ENCODE measurements at places on chromosomes 4 and X.

GRCh38 chrX:152943826-152944225 lies 46.0 kb downstream of the ZNF185 start:
- DNase-seq, result no peak

GRCh38 chrX:153926552-153926857 lies 441 bp upstream of the ARHGAP4 start:
- no peak for DNase-seq

- no peak for DNase-seq
These were observed 69.3 kb upstream of the HMX1 start for GRCh38 chr4:8940792-8941491.

GRCh38 chr4:13449590-13449989 lies 34.5 kb downstream of the RAB28 start:
- DNase-seq, result no peak

DNA sequence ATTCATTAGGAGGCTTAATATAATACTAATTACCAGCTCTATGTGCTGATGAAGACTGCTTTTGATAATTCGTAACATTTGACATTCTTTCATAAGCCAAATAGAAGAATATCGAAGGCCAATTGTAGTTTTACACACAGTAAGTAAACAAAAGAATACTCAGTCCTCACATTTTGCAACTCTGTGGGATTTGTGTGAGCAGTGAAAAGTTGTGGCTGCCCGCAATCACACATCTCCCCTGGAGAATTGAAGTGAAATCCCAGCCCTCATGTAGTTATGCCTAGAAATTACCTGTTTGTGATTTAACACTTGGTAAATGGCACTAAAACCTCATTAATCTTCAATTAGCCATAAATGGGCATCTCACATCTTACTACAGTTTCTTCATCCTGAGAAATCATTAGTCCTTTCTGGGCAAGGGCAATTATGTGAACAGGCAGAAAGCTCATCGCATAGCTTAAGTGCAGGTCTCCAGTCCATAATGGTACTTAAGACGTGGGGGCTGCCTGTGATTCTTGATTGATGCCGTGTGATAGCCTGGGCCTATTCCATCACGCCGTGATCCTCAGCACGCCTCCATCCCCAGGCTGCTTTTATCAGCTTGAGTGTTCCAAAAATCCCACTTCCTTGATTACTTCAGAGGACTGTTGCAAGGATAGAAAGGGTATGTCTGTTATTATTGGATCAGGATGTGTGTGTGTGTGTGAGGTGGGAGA lies 97.9 kb upstream of the METTL14 start:
- no peak for DNase-seq

DNA sequence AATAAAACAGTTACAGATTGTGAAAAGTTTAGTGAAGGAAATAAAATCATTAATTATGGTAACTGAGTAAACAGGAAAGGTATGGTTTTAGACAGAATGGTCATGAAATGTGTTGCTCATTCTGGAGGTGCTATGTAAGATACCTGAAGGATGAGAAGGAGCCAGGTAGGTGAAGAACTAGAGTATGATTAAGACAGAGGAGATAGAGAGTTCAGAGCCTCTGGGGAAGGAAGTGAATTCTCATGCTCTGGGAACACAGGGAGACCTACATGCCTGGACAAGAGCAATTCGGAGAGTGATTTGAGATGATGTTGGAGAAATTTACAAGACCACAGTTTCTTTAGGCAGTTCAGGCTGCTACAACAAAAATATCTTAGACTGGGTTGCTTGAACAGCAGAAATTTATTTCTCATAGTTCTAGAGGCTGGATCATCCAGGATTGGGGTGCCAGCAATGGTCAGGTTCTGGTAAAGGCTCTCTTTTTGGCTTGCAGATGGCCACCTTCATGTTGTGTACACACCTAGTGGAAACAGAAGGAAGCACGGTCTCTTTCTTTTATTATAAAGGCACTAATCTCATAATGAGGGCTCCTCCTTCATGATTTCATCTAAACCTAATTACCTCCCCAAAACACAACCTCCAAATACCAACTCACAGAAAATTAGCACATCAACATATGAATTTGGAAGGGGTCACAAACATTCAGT lies 1416.1 kb downstream of the PCDH7 start:
- DNase-seq, result no peak

DNA sequence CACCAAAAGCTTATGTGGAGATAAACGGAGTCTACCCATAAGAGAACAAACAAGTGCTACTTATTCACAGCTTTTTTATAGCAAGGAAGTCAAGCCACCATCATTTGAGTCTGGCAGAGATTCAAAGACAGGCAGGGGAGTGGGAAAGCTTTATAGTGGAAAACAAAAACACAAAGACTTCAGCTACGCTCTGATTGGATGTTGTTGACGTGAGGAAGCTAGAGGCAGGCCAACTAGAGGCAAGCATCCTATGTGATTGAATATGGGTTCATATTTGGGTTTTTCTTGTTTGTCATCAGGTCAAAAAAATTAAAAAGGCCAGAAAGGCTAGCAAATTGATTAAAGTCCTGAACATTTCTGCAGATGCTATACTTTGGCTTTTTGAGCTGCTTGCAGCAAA lies 719 bp upstream of the TCEAL4 start:
- no peak for DNase-seq

- DNase-seq, result no peak
These were observed 121.2 kb upstream of the GRPR start for GRCh38 chrX:16002185-16002584.

DNA sequence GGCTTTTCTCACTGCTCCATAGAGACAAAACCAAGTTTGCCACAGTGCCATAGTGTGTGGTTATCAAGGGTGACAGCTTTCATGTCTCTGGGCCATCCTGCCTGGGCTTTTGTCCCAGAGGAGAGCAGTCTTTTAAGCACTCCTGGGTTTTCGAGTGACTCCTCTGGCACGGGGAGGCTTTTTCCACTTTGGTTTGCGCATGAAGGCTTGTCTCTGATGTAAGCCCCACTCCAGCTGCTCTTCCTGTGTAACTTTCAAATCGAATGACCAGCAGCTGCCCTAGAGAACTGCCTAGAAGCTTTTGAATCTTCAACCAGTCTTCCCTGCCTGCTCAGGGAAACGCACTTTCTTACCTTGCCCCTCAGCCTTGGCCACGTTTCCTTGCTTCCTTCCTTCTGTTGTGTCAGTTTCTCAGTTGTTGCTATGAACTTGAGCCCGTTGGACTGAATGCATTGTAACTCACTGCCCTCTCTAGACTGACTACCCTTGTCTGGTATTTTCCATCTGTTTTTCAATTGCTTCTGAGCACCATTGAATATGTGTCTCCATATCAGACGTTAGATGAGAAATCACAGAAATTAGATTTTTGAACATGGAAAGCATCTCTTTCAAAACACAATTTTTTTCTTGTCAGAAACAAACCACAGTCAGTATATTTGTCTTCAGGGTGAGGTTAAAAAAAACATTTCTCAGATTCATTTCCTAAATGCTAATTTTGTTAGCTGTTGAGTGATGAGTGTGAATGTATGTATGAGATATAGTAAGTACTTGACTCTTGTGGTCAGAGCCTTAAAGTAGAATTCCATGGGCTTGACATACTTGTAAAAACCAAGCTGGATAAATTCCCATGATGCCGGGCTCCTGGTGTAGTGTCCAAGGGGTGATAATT lies 45.3 kb downstream of the SLC9A6 start:
- no peak for DNase-seq

DNA sequence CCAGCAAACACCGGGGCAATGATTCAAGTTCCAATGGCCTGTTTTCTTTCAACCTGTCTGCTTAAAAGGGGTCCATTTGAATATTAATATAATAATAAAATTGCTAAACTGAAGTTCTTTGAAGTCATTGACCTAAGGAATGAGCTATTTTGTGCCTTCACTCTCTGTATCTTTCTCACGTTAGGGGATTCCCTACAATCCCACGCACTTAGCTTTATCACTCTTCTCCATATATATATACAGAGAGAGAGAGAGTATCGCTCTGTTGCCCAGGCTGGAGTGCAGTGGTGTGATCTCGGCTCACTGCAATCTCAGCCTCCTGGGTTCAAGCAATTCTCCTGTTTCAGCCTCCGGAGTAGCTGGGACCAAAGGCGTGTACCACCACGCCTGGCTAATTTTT lies 83.9 kb upstream of the NWD2 start:
- no peak for DNase-seq

- no peak for DNase-seq
These were observed 160.5 kb downstream of the TBX22 start for GRCh38 chrX:80174925-80175574.

- DNase-seq, result no peak
These were observed 32.8 kb downstream of the STBD1 start for GRCh38 chr4:76339364-76339763.

DNA sequence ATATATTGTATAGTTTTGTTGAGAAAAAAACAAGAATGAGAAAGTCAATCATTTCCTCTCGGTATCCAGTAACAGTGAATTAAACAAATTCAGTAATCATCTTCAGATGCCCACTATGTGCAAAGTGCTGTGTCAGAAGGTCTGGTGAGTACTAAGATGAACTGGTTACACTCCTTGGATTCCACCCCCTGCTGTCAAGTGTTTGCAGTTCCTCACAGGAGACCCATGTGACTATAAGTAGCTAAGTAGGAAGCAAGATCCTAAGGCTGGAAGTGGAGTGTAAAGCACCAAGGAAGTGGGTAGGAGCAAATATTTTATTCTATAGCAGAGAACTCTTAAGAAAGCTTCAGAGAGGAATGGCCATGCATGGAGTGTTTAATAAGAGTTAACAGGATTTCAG lies 73.6 kb downstream of the SNX25 start:
- no peak for DNase-seq

GRCh38 chrX:85922821-85923220 lies 124.5 kb downstream of the CHM start:
- no peak for DNase-seq

GRCh38 chrX:153614818-153615217 lies 15.9 kb upstream of the CCNQ start:
- DNase-seq, result no peak

GRCh38 chrX:63275127-63275526 lies 76.0 kb downstream of the SPIN4 start:
- DNase-seq, result no peak

- no peak for DNase-seq
These were observed 28.0 kb downstream of the FRMPD3 start for GRCh38 chrX:107477406-107477805.

- no peak for DNase-seq
These were observed 65.7 kb upstream of the TTC29 start for GRCh38 chr4:147011411-147011810.

- DNase-seq, result no peak
These were observed 102.3 kb upstream of the NAP1L5 start for GRCh38 chr4:88799900-88800299.

DNA sequence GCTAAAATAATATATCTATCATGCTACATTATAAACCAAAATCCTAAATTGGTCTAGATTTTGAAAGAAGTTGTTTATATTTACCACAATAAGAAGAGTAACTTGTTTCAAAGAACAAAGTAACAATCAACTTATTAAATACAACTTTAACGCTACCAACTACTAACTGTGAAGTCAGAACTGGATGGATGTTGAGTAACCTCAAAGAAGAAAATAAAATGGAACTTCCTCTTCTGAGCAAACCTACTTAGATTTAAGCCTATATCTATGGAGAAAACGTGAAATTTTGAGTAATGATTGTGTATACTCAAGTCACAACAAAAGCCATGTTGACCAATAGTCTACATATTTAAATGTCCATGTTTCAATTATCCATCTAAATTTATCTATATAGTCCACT lies 25.7 kb downstream of the SH3RF1 start:
- DNase-seq, result no peak

- DNase-seq, result no peak
These were observed 1391.1 kb downstream of the FSTL5 start for GRCh38 chr4:160772668-160773067.

GRCh38 chr4:162163892-162164759 lies at the start of gene FSTL5:
Gene FSTL5, minus strand, starts transcription at chr4:162164000. Its CDS starts 52,604 bp downstream, at chr4:162111396.
- no peak for DNase-seq

DNA sequence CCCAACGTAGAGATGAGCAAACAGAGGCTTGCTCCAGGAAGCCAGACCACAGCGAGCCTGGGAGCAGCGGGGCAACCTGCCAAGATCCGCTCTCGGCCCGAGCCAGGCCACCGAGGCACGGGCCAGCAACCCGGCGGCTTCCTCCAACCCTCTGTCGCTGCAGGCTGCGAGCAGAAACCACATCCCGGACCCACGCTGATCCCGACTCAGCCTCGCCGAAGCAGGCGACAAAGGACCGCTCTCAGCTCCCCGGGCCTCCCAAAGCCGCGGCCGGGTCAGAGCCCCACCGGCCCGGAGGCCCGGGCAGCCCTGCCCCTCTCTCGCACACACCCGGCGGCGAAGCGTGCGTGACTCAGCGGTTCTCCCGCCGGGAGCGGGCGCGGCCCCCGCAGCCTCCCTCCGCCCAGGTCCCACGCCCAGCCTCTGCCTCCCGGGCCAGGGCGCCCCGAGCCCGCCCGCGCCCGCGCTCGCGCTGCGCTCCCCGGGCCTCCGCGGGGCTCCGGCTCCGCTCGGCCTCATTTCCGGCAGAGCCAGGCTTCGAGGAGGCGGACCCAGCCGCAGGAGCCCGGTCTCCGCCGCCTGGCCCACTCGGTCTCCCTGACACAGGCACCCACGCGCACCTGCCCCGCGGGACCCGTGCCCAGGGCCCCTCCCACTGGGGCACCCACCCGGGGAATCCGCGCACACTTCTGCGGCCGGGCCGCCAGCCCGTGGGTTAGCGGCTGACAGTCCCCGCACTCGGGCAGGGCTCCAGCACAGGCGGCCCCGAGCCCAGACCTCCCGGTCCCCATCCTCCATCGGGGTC lies 1.7 kb downstream of the PPP2R2C start:
- no peak for DNase-seq

- no peak for DNase-seq
These were observed 230.7 kb downstream of the AFAP1 start for GRCh38 chr4:7708981-7709380.

- DNase-seq, result no peak
These were observed 13.2 kb upstream of the HCCS start for GRCh38 chrX:11097933-11098332.

DNA sequence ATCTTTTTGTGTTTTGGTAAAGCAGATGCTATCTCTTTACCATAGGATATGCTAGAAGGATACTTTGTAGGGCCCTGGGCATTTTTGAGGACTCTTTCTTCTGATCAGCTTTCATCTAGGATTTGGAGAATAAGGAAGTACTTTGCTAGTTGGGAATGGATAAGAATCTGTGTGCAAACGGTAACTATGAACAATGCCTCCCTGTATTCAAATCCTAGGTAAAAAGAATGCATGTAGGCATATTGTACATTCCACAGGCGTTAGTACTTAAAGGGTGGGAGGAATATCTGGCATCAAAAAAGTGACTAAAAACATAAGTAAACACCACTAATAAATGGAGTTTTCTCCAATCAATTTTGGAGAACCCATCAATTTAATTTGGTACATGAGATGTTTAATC lies 59.7 kb downstream of the SH3BGRL start:
- DNase-seq, result no peak

GRCh38 chr4:126086041-126086440 lies 771.3 kb downstream of the FAT4 start:
- no peak for DNase-seq

Data from stimulated activated CD8-positive, alpha-beta memory T cell treated with anti-CD3 and anti-CD28 coated beads, Interleukin-7, amount 100 ng/mL, for 1 hour (primary cell).